ENCODE measurements at places on chromosomes 12 and 14.

GRCh38 chr12:94174576-94174975, 26.2 kb downstream of the PLXNC1 start:
- no peak for DNase-seq

DNA sequence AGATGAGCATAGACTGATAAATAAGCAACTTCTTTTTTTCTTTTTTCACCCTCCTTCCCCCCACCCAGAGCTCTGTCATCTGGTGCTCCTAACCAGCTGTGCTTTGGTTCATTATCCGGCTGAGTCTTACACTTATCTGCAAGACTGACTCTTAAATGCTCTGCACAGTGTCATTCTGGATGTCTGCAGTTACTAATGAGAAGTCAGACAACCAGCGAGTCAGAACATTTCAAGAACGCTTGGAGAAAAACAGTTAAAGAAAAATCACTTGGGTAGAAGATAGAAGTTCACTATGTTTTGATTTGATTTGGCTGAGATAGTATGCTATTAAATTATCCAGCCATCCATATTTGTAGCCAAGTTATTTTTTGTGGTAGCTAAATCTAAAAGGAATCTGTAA, 328.9 kb upstream of the PRICKLE1 start:
- DNase-seq, result no peak

DNA sequence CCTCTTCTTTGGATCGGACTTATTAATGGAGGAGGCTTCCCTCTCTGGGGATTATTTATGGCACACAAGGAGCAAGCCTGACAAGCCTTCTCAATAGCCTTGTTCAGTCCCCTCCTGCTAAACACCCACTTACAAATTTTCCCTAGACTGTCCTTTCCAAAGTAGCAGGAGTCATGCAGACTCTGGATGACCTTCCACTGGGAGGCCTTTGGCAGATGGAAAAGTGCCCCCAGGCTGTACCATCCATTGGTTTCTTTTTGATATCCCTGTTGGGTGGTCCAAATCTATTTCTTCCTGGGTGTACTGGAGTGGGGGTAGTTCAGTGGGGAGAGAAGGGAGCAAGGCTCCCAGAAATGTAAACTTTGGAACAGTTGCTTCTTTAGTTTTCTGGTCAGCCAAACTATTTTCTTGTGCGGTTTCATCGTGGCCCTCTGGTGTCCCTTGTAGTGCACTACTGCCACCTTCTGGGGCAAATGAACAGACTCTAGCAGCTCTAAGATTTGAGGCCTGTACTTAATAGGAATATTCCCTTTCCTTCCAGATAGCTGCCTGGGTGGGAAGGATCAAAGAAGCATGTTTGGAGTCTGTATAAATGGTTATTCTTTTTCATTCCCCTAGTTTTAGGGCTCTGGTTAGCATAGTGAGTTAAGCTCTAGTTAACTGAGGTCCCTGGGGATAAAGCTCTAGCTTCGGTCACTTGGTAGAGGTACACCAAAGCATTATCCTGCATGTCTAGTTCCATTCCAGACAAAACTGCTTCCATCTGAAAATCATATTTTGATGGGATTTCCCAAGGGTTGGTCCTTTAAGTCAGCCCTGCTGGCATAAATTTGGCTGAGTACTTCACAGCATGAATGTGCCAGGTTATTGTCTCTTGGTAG, 409.5 kb downstream of the SLC6A15 start:
- DNase-seq, result peak; percentile 2

DNA sequence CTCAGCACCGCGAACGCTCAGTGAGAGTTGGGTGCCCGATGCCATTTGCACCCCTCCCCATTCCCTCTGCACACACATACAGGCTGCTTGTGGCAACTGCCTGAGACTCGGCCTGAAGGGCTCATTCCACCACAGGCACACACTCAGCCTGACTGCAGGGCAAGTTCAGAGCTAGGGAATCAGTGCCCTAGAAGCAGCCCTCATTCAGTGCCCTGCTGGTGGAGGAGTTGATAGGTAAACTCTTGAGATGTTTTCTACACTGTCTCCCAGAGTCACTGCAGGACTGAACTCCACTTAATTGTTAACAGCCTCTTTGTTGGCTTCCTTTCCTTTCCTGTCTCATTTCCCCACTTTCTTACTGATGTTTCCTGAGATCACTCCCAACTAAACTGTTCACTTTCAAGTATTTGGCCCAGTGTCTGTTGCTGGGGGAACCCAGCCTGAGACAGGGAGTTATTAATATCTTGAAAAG, 16.9 kb downstream of the PPP1R36 start:
- no peak for DNase-seq

DNA sequence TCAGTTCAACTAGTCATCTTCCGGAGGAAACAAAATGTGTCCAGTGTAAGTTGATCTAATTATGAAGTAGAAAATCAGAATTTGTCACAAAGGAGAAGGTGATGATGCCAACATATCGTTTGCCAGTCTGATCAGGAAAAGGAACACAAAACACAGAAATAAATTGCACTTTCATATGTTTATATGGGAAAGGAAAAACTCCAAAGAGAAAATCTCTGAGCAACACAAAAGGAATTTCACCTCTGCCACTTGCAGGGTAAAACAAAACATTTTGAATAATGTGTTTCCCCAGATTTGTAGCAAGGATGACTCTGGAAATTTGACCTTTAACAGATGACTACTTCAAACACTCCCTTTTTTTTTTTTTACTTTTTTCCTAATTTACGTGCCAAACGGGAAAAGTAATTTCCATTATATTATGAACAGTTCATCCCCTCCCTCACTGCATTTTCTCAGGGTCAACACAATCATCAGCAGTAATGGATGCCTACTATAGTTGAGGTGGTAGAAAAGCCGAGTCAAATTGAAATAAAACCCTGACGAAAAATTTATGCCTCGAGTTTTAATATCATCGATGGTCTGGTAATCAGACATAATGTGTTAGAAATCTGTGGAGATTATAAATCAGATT, 25.6 kb downstream of the MGAT4C start:
- no peak for DNase-seq

GRCh38 chr12:63845726-63846125, 1.2 kb downstream of the SRGAP1 start:
- DNase-seq, result no peak

GRCh38 chr12:88665071-88665470, 84.8 kb upstream of the KITLG start:
- no peak for DNase-seq

GRCh38 chr12:76552343-76552938, 7.1 kb downstream of the OSBPL8 start:
- no peak for DNase-seq

DNA sequence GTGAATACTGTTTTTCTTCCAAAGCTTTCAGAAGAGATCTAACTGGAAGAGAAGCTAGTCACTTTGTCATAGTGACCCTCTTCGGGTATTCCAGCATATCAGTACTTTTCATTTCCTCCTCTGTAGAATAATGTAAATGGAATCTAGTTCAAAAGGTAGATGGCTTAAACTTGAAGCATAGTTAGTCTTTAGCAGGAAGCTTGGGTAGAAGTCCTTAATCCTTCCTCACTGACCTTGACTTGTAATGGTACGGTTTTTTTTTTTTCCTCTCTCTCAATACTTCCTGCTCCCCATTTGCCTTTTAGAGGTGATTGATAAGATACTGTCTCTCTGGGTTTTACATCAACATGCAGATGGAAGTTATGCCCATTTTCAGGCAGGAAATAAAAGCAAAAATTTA, 1.7 kb downstream of the FBXO34 start:
- no peak for DNase-seq

- DNase-seq, result no peak
Observed at GRCh38 chr14:75184039-75184438, 7.6 kb upstream of the TMED10 start.

DNA sequence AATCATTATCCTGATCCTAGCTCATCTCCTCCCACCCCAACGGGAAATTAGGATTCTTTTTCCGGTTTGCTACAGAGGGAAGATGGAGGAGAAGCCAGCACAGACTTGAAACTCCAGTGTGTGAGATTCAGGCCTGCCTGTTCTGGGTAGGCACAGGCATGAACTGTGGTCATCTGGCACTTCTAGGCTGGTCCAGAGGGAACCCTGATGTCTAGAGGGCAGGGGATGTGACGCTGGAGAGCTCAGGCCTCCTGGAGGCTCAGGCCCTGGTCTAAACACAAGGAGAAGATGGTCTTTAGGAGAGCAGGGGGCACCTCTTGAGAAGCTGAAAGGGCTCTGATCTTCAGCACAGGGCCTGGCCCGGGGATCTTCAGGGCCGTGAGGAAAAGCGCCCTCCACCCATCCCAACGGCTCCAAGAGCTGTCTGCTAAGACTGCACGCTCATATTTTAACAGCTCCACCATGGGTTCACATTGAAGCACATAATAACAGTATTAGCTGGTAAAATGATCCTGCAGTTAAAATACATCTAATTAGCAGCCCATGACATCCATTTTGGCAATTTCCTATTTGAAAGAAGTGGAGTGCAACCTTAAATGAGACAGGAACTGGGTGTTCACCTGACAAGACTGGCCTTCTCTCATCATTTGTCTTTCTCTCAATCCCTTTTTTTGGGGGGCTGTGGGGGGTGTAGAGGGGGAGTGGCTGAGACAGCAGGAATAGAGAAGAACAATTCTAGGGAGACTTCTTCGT, 35.4 kb downstream of the BCL11B start:
- no peak for DNase-seq

- no peak for DNase-seq
Observed at GRCh38 chr12:76719171-76720041, 44.5 kb upstream of the ZDHHC17 start.

DNA sequence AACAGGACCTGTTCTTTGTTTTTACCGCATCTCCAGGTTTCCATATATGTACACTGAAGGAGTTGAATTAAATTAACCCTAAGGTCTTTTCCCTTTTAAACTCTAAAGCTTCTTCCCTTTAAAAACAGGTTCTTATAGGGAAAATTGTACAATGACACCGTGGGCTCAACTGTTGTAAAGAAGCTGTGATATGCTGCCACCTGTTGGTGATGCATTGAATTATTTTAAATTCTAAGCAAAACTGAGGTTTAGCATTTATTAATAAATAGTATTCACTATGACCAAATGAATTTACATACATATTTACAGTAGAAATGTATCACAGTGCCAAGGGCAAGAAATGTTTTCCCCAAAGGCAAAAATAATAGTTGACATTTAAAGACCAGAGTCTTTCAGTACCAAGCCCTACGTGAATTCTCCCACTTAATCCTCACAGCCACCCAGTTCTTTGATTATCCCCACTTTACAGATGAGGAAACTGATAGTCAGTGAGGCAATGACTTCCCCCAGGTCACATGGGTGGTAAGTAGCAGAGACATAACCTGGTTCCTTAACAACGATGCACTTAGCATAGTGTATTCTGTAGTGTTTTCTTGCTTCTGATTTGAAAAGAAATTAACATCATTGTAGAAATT, 35.7 kb upstream of the TMEM263 start:
- DNase-seq, result peak; percentile 25

DNA sequence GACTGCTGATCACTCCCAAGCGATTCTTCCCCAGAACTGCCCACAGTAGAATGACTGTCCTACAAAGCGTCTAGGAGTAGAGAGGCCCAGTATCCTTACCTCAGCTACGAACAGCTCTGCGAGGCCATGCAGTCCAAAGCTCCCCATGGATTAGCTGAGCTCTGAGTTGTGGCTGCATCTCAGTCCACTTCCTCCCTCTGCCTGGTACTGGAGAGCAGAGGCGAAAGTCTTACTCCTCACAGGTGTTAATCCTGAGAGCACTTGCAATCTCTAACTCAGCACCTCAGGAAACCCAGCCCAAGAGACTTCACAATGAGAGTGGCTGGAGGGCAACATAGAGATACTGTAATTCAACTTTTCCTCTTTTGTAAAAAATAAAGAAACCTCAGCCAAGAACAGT, 493.1 kb downstream of the BCAT1 start:
- DNase-seq, result no peak

DNA sequence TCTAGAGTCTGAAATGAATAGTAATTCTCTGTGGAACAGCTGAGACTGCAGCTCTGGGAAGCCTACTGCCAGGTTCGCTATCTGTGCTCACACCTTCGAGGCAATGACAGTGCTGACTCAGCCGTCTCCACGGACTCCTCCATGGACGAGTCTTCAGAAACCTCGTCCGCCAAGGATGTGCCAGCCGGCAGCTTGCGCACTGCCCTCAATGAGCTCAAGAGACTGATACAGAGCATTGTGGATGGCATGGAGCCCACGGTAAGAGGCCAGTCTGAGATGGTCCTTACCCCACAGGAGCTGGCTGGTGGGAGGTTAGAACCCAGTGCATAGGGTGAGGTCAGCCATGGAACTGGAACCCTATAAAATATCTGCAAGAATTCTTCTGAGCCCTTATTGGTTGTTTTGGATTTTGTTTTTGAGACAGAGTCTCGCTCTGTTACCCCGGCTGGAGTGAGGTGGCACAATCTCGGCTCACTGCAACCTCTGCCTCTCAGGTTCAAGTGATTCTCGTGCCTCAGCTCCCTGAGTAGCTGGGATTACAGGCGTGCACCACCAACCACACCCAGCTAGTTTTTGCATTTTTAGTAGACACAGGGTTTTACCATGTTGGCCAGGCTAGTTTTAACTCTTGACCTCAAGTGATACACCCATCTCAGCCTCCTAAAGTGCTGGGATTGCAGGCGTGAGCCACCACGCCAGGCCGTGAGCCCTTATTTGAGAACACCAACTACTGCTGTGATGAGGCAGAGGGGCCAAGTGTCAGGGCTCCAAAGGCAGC, 43.9 kb downstream of the RAB35 start:
- DNase-seq, result no peak

DNA sequence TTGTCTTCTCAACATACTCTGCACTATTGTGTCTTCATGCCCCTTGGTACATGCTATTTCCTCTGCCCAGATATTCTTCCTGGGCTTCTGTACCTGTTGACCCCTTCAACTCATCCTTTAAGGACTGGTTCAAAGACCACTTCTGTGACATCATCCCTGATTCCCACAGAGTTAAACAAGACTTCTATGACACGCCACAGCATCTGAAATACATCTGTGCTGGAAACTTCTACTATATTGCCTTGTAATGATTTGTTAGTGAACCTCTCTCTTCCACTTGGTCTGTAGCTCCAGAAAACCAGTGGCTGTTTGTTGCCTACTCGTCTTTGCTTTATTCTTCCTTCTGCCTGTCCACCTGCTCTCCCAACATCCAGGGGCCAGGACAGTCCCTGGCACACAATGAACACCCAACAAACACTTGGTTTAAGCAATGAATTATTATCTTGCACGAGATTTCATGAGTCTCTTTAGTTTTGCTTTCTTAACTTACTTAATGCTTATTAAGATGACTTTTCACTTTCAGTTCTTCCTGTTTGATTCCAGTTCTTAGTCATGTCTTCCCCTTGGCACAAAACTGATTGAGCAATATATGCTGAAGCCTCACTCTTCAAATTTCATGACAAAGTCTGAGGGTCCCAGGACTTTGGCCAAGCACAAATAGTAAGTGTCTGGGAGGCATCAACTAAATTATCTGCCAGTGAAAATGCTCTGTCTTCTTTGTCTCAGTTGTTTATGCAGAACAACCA, 485.9 kb downstream of the APAF1 start:
- no peak for DNase-seq

DNA sequence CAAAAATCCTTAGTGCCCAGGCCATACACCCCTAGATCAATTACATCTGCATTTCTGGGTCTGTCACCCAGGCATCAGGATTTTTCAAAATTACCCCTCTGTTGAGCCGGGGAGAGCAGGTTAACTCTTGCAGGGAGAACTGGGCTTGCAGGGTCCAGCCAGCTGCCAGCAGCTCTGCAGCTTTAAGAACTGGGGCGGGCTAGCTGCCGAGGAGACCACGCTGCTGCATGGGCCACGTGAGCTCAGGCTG, at the start of gene DGLUCY:
DGLUCY (plus strand) TSS at position 245 of the 250 bp plus-strand sequence. CDS start 46,222 bp downstream, outside the sequence.
- DNase-seq, result peak; percentile 74

All from SJSA1 (cell line).